ENCODE measurements at places on chromosomes 11 and 22.

DNA sequence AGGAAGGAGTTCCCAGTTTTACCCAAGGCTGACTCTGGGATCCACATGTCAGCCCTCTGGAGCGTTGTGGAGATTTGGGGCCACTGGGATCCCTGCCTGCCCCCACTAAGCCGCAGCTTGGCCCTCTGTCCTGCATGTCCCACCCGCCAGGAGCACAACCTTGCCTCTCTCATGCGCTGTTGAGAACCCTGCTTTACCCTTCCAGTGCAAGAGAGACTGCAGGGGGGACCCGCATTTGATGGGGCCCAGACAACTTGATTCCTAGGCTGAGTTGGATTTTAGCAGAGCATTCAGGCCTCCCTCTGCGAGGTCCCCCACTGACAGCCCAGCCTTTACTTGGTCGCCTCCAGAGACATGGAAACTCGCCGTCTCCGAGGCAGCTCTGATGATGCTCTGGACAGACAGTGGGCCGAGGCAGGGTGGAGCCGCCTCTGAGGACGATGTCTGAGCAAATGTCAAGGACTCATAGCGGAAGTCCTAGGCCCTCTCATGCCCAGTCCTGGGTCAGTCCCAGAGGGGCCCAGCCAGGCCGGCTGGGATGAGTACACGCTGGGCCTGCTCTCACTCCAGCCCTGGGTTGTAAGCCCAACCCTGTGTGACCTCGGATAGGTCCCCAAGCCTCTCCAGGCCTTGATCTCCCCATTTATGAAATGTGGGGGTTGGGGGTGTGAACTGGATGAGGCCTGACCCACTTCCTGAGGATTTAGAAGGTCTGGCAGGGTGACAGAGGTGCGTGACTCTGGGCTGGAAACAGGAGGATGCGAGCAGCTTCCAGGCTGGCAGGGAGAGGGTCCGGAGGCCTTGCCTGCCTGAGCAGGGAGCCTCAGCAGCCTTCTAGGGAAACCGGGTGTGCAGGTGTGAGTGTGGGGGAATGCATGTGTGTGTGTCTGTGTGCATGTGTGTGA is 630 bp downstream of the CD5 start:
- DNase-seq, result no peak

DNA sequence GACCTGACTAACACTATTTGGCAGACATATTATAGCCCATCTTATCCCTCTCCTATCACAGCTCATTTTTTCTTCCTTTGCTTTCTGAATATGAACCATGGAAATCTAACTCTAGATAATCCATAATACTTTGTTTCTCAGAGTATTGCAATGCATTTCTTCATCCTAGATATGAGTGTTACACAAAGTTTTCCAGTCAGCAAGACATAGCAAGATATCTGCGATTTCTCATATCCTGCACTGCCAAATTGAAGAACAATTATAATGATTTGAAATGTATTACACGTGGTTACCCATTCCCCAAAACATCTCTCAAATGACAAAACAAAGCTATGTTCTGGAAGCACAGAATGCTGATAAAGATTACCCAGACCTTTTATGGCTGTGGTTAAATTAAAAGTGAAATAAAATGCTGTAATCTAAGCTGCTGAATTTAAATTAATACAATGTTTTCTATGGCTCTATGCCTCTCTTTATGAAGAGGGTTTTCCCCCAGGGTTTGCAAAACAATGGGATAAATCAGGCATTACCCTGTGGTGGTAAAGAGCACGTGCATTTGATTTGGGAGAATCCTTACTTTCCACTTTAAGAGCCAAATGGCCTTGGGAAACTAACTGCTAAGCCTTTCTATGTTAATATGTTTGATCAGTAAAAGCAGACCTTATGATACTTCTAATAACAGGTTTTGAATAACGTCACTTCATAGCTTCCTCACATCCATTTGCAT is 1291.0 kb upstream of the CNTN5 start:
- no peak for DNase-seq

DNA sequence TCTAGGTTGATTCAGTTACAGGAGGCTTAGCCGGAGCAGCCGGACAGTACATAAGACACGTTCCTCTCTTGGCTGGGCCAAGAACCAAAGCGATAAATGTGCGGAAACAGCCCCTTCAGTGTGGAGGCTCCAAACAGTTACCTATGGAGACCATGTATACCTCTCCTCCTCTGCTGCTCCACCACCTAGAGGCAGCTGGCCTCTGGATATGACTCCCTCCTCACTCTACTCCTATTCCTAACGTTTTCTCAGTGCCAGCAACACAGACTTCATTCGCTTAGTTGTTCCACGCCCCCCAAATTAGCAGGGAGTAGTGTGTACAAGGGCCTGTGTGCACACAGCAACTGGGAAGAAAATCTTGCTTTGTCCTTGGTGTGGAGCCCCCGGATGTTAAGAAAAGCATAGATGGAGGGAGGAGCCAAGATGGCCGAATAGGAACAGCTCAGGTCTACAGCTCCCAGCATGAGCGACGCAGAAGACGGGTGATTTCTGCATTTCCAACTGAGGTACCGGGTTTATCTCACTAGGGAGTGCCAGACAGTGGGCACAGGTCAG is 362.3 kb upstream of the KIRREL3 start:
- no peak for DNase-seq

GRCh38 chr11:69361466-69361865 is 67.5 kb downstream of the MYEOV start:
- no peak for DNase-seq

GRCh38 chr22:45499746-45500145 is 2.9 kb upstream of the FBLN1 start:
- no peak for DNase-seq

DNA sequence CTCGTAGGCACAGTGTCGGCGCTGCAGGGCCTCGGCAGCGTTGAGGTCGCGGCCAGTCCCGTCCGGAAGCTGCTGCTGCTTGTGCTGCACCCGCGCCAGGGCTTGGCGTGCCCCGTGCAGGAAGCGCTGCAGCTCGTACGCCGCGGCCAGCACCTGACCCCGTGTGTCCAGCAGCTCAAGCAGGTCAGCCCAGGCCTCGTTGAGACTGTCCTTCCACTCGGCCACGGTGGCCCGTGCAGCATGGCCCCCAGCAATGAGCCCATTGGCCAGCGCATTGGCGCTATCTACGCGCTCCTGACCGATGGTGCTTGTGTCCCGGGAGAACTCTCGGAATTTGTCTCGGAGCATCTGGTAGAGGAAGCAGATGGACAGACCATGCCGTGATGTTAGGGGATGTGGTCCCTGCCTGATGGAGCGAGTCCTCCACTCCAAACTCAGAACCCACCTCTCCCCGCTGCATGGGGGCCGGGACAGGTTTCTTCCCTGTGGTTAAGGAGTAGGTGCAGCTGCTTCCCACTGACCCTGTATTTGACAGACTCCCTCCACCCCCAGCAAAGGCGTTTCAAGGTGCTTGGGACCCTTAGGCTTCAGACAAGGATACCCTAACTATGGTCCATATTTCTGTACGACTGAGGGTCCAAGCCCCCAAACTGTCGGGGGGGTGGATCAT is 13.8 kb upstream of the RBM4B start:
- DNase-seq, result no peak

GRCh38 chr11:112398798-112399478 is 138.3 kb upstream of the PLET1 start:
- DNase-seq, result no peak

DNA sequence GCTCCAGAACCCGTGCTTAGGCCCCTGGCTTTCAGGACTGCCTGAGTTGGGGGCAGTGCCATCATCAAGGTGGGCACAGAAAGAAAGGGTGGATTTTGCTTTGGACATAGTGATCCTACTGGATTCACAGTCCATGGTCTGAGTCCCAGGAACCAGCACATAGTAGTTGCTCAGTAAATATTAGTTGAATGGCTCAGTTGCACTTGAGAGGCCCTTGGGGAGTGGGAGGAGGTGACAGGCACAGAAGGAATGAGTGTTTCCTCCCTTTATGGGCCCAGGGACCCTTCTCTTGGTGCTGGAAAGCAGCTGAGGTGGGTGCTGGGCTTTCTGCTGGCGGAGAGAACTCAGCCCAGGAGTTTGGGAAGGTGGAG is 16.6 kb downstream of the ARHGEF17 start:
- DNase-seq, result no peak

DNA sequence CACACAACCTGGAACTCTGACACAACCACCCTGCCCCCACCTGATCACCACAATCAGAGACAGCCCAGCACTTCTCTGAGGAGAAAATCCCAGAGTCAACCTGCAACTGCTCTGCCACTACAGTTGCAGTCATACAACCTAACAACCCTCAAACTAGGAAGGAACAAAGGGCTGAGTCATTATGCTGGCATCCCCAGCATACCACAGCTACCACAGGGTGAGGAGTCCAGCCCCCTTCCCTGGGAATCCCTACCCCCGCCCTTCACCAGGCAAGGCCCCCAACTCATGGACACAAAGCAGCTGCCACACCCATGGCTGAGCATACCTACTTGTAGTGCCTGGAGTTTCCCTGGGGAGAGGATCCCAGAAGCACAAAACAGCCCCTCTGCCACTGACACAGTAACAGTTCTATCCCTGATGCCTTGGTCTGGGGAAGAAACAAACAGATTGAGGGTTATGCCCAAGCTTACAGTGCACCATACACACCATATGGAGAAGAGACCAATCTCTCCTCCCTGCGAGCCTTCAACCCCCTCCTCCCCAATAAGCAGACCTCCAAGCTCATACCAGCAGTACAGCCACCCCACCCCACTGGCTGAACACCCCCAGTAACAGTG is 68.5 kb upstream of the C11orf58 start:
- DNase-seq, result no peak

GRCh38 chr11:57653163-57653562 is 3.5 kb upstream of the YPEL4 start:
- DNase-seq, result no peak

GRCh38 chr11:80503990-80504389 is 1063.2 kb upstream of the TENM4 start:
- DNase-seq, result no peak

DNA sequence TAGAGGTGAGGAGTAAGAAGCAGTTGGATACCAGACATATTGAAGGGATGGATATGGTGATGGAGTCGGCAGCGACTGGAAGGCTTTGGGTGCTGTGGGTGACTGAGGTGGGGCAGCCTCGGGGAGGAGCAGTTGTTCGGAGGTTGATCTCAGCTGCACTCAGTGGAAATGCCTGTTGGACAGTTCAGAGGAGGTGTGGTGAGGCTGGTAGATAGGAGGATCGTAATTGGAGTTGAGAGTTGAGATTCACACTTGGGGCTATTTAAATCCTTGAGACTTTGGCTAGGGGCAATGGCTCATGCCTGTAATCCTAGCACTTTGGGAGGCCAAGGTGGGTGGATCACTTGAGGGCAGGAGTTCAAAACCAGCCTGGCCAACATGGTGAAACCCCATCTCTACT is 6.9 kb downstream of the OTUB1 start:
- DNase-seq, result no peak

GRCh38 chr11:10646005-10646404 is 47.5 kb downstream of the IRAG1 start:
- no peak for DNase-seq

GRCh38 chr11:132402071-132402684 is 1031.8 kb downstream of the NTM start:
- DNase-seq, result no peak

DNA sequence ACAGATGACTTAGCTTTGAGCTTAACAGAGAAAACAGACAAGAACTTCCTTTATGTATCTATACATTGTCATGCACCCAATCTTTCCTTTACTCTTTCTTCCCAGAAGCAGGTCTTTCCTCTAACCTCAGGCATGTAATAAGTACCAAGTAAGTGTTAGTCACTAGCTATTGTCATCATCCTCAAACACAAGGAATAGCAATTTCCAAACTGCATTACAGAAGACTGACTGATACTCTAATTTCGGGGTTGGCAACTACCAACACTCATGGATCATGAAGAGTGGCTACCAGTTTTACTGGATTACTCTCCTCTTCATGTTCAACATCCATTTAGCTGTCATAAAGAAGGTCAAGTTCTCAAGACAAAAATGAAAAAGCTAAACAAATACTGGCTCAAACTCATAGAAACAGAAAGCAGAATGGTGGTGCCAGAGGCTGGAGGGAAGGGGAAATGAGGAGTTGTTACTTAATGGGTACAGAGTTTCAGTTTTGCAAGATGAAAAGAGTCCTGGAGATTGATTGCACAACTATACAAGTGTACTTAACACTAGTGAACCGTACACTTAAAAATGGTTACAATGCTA is 111.6 kb downstream of the SIK3 start:
- no peak for DNase-seq

DNA sequence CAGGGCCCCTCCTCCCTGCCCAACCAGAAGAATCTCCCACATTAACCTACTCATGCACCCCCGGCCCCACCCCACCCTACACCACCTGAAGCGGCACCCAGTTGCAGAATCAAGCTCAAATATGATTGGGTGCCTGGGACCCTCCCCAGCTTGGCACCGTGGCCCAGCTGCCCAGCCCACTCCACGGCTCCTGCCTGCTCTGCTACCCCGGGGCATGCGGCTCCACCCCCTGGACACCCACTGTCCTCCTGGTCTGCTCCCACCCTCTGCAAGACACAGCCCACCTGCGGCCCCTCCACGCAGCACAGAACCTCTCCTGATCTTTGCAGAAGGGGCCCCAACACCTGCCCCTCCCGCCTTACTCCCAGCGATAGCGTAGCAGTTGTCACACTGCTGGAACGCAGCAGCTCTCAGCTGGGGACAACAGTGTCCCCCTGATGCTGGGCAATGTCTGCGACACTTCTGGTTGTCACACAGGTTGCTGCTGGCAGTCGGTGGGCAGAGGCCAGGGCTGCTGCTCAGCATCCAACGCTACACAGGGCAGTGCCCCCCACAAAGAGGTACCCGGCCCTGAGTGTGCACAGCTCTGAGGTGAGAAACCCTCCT is 32.0 kb upstream of the TESMIN start:
- DNase-seq, result no peak

GRCh38 chr22:44097263-44098020 is 73.3 kb downstream of the PARVB start:
- DNase-seq, result no peak

DNA sequence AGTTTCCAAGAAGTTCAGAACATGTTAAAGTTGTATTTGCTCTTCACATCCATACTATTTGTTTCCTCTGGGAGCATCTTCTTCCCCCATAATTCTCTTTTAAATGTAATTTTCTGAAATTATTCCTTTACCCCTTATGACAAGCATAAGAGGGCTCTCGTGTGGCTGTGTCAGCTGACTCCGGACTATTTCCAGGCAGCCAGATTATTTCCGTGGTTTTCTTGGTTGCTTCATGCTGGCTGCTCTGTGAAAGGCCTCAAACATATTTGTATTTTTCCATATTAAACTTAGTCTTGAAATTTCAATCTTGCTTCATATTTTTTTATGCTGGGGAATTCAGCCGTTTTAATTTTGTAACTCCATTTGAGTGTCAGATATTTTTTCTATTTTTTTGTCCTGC is 2.8 kb upstream of the MMP1 start:
- DNase-seq, result no peak

GRCh38 chr11:26914968-26915367 is 78.9 kb upstream of the FIBIN start:
- DNase-seq, result no peak

DNA sequence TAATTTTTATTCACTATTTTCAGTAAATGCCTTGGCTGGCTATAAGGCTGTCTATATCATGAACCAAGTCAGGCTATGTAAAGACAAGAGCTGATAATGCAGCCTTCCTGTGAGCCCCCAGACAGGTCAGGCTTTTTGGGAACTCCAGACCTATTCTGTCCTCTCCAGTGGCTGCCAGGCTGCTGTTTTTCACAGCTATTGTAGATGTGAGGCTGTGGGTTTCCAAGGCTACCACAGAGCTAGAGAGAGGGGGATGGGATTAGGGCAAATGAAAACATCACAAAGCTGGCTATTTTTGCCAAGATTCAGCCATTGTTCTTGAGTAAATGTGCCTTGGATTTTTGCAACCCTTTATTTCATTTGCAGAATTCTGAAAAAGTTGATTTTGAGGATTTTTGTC is 55.7 kb upstream of the SORL1-AS1 start:
- no peak for DNase-seq

Data from activated T-helper 1 cell treated with anti-CD3 and anti-CD28 coated beads, Interleukin-2, amount 50 U/mL, for 16 hours (primary cell).